ENCODE measurements at places on chromosomes 4 and X. TPM values are rescaled to one million over a fixed set of nuclear protein-coding genes. Genes with fewer than 3 reads are reported as not detected.

Gene AKAP14
- not detected for total RNA-seq

Gene FAAH2
- 3.1 TPM for total RNA-seq

Gene TLL1
- total RNA-seq, result not detected

Gene ATOH1
- total RNA-seq, result not detected
